ENCODE measurements at places on chromosomes 2 and 18. TPM values are rescaled to one million over a fixed set of nuclear protein-coding genes. Genes with fewer than 3 reads are reported as not detected.

PDCL3 gene
- 13.3 TPM for total RNA-seq

GRCh38 chr18:9810299-9810698, 75.5 kb upstream of the TXNDC2 start:
- H3K27me3 ChIP-seq, result no peaks in the 10 kb centered on the region
- no peak for DNase-seq
- no peaks in the 10 kb centered on the region for H3K36me3 ChIP-seq
- no peak overlapping the region for H3K4me3 ChIP-seq
- H3K4me1 ChIP-seq, result peaks cover 34% of the 10 kb centered on the region

GRCh38 chr2:220674033-220674432, 898.1 kb downstream of the EPHA4 start:
- H3K27me3 ChIP-seq, result no peaks in the 10 kb centered on the region
- no peaks in the 10 kb centered on the region for H3K36me3 ChIP-seq
- no peaks in the 10 kb centered on the region for H3K4me1 ChIP-seq
- no peak for DNase-seq

GRCh38 chr18:48308755-48309575, 100.2 kb downstream of the ZBTB7C start:
- peaks cover 5% of the 10 kb centered on the region for H3K27me3 ChIP-seq
- DNase-seq, result no peak

ALPG gene
- total RNA-seq, result not detected

- H3K27me3 ChIP-seq, result peaks cover 21% of the 10 kb centered on the region
- peaks cover 21% of the 10 kb centered on the region for H3K4me1 ChIP-seq
- no peak overlapping the region for H3K4me3 ChIP-seq
- H3K36me3 ChIP-seq, result no peaks in the 10 kb centered on the region
Observed at GRCh38 chr2:73979686-73980085, 5.0 kb upstream of the TET3 start.

DNA sequence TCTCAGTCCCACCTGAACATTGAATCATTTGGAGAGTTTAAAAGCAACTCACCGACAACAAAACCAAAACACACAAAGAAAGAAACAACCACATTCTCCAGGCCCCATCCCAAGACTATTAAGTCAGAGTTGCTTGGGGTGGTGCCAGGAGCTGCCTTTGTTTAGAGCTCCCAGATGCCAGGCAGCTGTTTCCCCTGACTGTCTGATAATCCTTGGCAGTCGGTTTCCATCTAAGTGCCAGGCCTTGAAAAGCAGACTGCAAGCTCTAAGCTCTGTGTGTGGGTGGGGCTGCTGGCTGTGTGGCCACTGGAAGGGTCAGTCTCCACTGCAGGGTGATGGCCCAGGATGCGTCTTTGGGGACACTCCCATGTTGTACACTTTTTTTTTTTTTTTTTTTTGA, 255.3 kb upstream of the AGAP1 start:
- DNase-seq, result peak; percentile 80
- no peaks in the 10 kb centered on the region for H3K27me3 ChIP-seq
- H3K27ac ChIP-seq, result no peak overlapping the region
- H3K4me1 ChIP-seq, result peaks cover 21% of the 10 kb centered on the region
- no peaks in the 10 kb centered on the region for H3K36me3 ChIP-seq

MARCO gene
- not detected for total RNA-seq

DNA sequence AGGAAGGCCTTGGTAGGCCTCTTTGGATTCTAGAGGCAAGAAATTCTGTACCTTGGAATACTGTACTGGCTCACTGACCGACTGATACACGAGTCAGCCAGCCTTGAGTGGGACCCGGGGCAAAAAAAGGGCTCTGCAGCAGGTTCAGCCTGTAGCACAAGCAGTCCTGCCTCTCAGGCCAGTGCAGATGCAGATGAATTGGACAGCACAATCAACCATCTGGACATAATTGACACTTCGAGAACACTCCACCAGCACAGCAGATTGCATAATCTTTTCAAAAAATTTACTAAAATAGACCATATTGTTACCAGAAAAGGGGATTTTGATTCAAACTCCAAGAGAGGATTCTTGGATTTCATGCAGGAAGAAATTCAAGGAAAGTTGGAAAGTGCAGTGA, 241.6 kb downstream of the RPIA start:
- H3K27ac ChIP-seq, result no peak overlapping the region
- H3K4me3 ChIP-seq, result no peak overlapping the region

GRCh38 chr18:74507927-74508326, 11.8 kb downstream of the CNDP2 start:
- no peak overlapping the region for H3K27ac ChIP-seq
- H3K36me3 ChIP-seq, result peaks cover 41% of the 10 kb centered on the region

SYT4 gene
- total RNA-seq, result not detected

DNA sequence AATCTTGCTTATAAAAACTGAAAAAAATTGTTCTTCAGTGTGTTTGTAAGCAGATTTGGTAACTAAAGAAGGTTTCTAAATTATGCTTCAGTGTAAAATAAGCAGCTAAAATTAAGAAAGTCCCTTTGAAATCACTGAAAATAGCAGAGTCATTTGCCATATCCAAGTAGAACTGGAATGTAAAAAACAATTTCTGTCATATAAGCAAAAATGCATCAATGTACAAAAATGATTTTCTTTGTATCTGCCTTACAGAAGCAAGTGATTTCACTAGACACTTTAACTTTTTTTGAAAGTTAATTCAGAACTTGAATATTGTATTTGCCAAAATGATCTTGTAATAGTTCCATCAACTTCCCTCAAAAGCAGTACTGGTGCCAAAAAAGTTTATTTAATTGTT, 121.7 kb upstream of the CD226 start:
- DNase-seq, result no peak
- no peaks in the 10 kb centered on the region for H3K4me1 ChIP-seq
- H3K4me3 ChIP-seq, result no peak overlapping the region
- no peaks in the 10 kb centered on the region for H3K36me3 ChIP-seq
- H3K27me3 ChIP-seq, result no peaks in the 10 kb centered on the region

NT5DC4 gene
- not detected for total RNA-seq

INPP5D gene
- total RNA-seq, result under 0.01 TPM

DNA sequence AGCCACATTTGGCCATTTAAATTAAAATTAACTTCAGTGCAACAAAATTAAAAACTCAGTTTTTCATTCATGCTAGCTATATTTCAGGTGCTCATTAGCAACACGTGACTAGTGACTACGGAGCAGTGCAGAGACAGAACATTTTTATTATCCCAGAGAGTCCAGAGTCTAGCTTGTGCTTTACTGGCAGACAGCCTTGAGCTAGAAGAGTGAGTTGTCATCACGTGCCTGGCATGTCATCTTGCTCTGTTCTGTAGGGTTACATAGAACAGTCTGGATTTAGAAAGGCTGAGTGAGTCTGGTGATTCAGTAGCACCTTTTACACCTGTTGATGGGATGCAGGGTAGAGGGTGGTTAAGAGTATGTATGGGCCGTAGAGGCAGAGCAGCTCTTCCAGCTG, 136.9 kb upstream of the IL1R2 start:
- H3K27me3 ChIP-seq, result no peaks in the 10 kb centered on the region
- peaks cover 7% of the 10 kb centered on the region for H3K4me1 ChIP-seq
- H3K27ac ChIP-seq, result peak overlapping the region; percentile 27
- peaks cover 81% of the 10 kb centered on the region for H3K36me3 ChIP-seq

DNA sequence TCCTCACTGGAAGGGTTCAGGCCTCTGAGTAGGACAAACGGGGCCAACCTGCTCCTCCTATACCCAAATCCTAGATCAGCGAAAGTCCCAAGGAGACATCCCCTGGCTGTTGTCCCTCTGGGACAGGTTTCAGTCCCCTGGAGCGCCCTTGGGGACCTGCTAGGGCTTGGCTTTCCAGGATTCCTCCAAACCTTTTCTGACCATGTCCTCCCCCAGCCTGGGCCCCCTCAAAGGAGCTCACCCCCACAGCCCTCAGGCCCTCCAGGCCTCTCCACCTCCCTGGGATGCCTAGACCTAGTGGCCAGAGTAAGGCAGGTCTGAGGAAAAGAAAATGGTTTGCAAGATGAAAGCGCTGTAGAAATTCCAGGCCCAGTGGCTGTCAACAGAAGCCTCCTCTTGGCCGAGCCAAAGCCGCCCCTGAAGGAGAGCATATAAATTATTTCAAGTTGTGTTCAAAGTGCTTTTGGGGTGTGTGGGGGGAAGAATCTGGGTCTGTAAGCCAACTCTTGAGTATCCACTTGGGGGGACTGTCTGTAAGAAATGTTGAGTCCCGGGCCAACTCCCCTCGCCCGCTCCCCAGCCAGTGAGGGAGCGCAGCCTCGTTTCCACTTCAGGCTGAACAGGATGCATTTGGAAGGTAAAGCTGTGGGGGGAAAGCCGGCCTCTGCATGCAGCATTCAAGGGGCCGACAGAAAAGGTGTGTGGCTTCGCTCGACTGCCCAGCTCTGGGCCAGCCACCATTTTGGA, 158.6 kb downstream of the DYSF start:
- H3K4me3 ChIP-seq, result no peak overlapping the region
- no peak overlapping the region for H3K27ac ChIP-seq
- peak; percentile 81 for DNase-seq
- peaks cover 11% of the 10 kb centered on the region for H3K27me3 ChIP-seq
- peaks cover 3% of the 10 kb centered on the region for H3K4me1 ChIP-seq

DNA sequence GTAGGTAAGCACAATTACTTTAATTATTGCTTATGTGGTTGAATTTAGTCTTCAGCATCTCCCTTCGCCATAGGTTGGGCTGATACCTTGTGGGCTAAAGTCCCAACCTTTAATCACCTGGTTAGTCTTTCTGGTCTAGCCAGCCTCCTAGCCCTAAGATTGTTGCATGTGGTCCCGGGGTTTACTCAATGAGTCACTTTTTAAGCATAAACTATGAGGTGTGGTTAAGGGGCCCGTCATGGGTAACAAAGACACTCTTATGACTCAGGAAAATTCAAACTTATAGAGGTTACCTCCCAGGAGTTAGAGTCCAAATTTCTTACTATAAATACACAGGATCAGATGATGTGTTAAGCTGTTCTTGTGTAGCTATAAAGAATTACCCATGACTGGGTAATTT, 841.6 kb downstream of the TRIB2 start:
- H3K36me3 ChIP-seq, result no peaks in the 10 kb centered on the region
- no peaks in the 10 kb centered on the region for H3K27me3 ChIP-seq
- H3K4me1 ChIP-seq, result no peaks in the 10 kb centered on the region
- DNase-seq, result no peak

DNA sequence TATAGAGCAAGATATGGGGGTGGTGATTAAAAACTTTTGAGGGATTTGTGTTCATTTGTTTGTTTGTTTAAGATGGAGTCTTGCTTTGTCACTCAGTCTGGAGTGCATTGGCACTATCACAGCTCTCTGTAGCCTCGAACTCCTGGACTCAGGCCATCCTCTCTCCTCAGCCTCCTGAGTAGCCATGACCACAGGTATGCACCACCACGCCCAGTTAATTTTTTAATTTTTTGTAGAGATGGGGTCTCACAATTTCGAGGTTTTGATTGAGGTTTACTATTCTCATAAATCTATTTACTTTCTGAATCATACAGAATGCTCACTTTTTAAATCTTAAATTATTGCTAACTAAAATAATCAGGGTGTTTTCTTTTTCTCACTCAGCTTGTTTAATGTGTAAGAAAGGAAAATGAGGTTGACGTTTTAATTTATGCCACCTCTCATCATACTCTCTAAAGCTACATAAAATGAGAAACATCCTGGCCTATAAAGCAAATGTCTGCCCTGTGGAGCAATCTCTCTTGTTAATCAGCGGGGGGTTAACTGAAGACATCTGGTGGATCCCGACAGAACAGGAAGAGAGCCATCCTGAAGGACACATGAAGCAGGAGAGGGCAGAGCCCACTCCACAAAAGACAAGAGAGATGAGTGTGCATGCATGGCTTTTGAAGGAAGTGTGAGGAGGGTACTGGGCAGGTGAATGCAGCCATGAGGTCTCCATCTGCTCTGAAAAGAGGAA, 589.1 kb upstream of the SLC8A1 start:
- H3K27ac ChIP-seq, result no peak overlapping the region
- H3K36me3 ChIP-seq, result no peaks in the 10 kb centered on the region
- DNase-seq, result no peak

G6PC2 gene
- total RNA-seq, result not detected

DNA sequence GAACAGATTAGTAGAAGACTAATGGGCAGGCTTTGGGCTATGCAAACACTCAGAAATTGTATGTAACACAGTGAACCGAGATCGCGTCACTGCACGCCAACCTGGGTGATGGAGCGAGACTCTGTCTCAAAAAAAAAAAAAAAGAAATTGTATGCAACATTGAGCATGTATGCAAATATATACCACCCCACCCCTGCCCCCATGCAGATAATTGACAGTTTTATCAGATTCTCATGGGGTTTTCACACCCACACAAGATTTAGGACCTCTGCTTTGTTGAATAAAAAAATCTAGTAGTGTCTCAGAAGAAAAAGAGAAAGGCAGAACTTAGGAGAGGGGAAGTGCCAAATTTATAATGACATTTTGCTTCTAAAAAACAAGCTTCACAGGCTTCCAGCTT, 131.6 kb upstream of the FN1 start:
- no peaks in the 10 kb centered on the region for H3K4me1 ChIP-seq
- no peak overlapping the region for H3K4me3 ChIP-seq
- H3K27ac ChIP-seq, result no peak overlapping the region
- DNase-seq, result no peak

- H3K36me3 ChIP-seq, result no peaks in the 10 kb centered on the region
- H3K27me3 ChIP-seq, result no peaks in the 10 kb centered on the region
- no peaks in the 10 kb centered on the region for H3K4me1 ChIP-seq
- H3K27ac ChIP-seq, result no peak overlapping the region
- DNase-seq, result no peak
Observed at GRCh38 chr18:45464619-45465018, 150.7 kb upstream of the SLC14A2 start.

DNA sequence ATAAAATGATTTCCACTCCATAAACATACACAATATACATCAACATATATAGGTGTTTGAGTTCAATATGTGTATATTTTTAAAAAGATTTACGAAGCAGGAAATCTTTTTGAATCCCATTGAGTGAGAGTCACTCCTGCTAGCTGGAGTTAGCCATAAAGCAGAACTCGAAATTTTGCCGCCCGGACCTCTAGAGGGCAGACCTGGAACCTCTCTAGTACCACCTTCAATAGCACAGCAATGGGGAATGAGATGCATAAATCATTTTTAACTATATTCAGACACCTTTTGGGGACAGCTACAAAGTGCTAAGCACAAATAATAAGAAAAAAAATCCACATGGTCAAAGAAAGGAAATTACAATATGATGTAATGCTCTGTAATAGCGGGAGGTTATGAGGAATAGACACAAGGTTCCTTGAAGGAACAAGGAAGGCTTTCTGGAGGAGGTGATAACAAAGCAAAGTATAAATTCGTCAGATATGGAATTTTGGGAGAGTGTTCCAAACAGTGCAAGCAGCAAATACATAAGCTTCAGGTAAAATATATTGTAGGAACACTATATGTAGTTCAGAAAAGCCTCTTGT, 533.4 kb downstream of the ERBB4 start:
- H3K27me3 ChIP-seq, result no peaks in the 10 kb centered on the region
- peak; percentile 85 for DNase-seq

SMAD2 gene
- 43.9 TPM for total RNA-seq

GRCh38 chr2:11941201-11942177, 195.1 kb downstream of the LPIN1 start:
- no peaks in the 10 kb centered on the region for H3K4me1 ChIP-seq
- H3K27ac ChIP-seq, result no peak overlapping the region
- H3K36me3 ChIP-seq, result no peaks in the 10 kb centered on the region

DNA sequence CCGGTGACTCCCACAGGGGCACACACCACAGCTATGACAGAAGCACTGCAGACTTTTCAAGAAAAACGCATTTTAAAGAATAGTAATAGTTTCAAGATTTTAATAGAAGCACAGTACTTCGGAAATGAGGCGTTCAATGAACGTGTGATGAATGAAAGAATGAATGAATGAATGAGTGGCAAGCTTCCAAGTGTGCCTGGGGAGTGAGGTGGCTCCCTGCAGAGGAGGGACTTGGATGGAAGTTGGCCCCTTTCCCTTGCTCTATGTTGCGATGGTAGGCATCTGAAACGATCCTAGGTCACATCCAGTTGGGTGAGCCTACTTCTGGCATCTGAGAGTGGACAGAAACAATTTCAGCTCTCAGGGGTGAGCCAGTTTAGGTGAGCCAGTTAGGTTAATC, 65.6 kb downstream of the NCKAP5 start:
- H3K27ac ChIP-seq, result no peak overlapping the region
- DNase-seq, result no peak
- no peaks in the 10 kb centered on the region for H3K4me1 ChIP-seq
- H3K36me3 ChIP-seq, result no peaks in the 10 kb centered on the region
- peaks cover 8% of the 10 kb centered on the region for H3K27me3 ChIP-seq
